ENCODE measurements at places on chromosomes 12 and 14.
A peak's percentile ranks its signal among the peaks of the same experiment; 100 is the strongest.

DNA sequence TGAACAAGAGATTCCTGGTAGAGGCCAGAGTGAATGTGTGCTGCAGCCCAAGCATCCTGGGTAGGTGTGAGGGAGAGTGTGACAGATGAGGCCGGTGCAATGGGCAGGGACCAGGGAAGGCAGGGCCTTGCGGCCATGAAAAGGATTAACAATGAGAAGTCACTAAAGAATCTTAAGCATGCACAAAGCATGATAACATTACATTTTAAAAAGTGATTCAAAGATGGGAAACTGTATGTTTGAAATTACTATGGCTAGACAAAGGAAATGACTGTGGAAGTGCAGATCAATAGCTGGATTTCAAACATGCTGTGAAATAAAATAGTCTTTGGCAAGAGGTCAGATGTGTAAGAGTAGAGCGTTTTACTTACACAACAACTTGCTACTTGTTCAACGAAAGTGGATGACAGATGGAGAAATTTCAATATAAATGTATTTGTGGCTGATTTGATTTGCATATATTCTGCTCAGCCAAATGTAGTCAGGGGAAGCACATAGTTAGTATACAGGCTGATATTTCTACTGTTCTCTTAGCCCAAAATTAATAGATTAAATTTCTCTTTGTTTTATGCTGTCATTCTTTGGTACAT lies 175.5 kb downstream of the CCDC59 start:
- no peak for DNase-seq

GRCh38 chr12:91974541-91975085 lies 171.0 kb downstream of the BTG1 start:
- DNase-seq: no peak

DNA sequence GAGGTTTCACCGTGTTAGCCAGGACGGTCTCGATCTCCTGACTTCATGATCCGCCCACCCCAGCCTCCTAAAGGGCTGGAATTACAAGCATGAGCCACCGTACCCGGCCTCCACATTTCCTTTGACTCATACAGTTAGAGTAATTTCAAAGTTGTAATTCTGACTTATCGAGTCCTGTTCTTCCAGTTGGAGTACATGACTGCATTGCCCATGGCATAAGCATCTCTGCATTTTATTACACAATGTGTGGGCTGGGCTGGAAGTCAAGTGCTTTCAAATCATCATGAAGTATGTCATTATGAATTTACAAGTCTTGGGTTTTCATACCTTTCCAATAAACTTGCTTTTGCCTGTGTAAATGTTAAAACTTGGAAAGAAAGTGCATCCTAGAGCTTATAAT lies 1295.7 kb upstream of the FLRT2 start:
- no peak for DNase-seq

DNA sequence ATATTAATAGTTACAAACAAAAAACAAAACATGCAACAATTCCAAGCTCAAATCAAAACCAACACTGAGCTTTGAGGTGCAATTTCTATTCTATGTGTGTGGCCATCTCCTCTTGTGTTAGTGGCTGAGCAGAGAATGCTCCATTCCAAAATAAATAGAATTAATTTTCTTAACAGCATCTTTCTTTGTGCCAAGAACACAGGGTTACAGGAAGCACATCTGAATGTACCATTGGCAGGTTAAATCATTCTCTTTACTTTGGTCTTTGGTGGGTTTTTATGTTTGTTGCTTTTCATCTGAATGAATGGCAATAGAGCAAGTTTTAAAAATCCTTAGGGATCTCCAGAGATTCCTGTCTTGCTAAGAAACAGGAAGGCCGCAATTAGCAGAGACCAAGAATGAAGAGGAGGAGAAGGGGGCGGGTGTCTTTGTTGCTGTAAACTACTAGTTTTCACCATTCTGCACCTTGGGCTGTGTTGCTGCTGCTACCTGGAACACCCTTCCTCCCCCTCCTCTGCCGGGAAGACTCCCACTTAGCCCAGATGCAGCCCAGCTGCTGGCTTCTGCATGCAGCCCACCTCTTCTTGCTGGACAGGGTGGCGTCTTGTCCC lies 165.0 kb downstream of the RGS6 start:
- no peak for DNase-seq

- DNase-seq: no peak
These were observed 308.4 kb upstream of the LRFN5 start for GRCh38 chr14:41298328-41298690.

DNA sequence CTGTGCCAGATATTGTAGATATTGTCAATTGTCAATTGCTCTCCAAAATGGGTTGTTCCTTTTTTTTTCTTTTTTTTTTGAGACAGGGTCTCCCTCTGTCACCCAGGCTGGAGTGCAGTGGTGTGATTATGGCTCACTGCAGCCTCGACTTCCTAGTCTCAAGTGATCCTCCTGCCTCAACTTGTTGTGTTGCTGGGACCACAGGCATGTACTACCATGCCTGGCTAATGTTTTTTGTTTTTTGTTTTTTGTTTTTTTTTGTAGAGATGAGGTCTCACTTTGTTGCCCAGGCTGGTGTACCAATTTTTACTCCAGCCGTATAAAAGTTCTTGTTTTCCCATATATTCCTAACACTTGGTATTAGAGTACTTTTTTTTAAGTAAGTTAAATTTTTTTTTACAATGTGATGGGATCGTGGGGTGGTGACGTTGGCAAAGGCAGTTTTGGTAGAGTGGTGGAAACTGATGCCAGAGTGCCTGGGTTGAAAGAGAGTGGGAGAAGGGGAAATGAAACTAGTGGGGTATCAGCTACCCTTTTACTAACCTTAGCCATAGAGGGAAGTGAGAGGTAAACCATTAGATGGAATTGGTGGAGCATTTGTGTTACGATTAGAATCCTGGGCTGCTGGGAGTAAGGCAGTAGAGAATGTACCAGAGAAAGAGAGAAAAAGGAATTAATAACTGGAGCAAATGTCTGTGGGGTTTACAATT lies 33.0 kb upstream of the CFAP54 start:
- DNase-seq: no peak

GRCh38 chr12:52741375-52742195 lies 35.6 kb downstream of the KRT76 start:
- DNase-seq: peak; percentile 87

GRCh38 chr12:106082216-106083175 lies 56.3 kb downstream of the NUAK1 start:
- no peak for DNase-seq

DNA sequence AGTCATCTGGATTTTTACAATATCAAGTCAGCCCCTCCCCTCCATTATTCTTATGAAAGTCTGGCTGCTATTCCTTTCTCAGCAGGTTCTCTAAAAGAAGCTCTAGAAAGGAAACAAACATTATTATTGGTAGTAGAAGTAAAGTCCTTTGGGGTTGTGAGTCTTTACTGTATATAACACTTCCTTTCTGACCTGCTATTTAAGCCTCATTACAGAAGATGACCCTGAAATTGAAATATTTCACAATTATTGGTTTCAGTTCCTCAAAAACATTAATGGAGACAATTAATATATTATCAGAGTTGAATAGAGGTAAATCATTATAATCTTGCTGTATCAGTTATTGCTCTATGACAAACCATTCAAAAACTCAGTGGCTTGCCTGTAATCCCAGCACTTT lies 19.3 kb downstream of the PLEKHA5 start:
- DNase-seq: no peak

- DNase-seq: no peak
These were observed 25.8 kb upstream of the RAB35 start for GRCh38 chr12:120142231-120142877.

DNA sequence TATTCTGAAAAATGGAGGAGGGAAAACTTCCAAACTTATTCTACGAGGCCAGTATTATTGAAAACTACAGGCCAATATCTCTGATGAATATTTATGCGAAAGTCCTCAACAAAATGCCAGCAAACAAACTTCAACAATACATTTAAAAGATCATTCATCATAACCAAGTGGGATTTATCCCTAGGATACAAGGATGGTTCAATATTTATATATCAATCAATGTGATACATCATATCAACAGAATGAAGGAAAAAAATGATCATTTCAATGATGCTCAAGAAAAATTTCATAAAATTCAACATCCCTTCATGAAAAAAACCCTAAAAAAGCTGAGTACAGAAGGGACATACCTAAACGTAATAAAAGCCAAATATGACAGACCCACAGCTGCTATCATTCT lies 45.9 kb upstream of the LMNTD1 start:
- no peak for DNase-seq

GRCh38 chr14:89013698-89014568 lies 189.5 kb downstream of the TTC8 start:
- no peak for DNase-seq

GRCh38 chr14:29351996-29352705 lies 575.5 kb downstream of the PRKD1 start:
- no peak for DNase-seq

- peak; percentile 33 for DNase-seq
These were observed 718.0 kb downstream of the C12orf50 start for GRCh38 chr12:87311206-87311605.

- DNase-seq: no peak
These were observed 85.0 kb upstream of the CAPRIN2 start for GRCh38 chr12:30839643-30840220.

GRCh38 chr12:48482198-48482597 lies at the start of gene C12orf54:
TSS of gene C12orf54 (plus strand) at chr12:48482498. CDS start at chr12:48483297, 799 bp downstream.
- no peak for DNase-seq

- DNase-seq: no peak
These were observed 26.7 kb downstream of the GTF2A1 start for GRCh38 chr14:81193924-81194633.

GRCh38 chr14:66645716-66646115 lies 137.8 kb downstream of the GPHN start:
- DNase-seq: no peak

All from hematopoietic multipotent progenitor cell treated with erythropoietin and hydrocortisone succinate and interleukin-3 and kit ligand, for 4 days (in vitro differentiated cells).